ENCODE measurements at places on chromosomes 7 and 10.
A peak's percentile ranks its signal among the peaks of the same experiment; 100 is the strongest.

GRCh38 chr7:24668927-24669635 lies 88.2 kb downstream of the GSDME start:
- DNase-seq, result no peak

GRCh38 chr7:47465191-47465590 lies 116.7 kb downstream of the TNS3 start:
- no peak for DNase-seq

GRCh38 chr10:13741438-13741837 lies 154.7 kb downstream of the PRPF18 start:
- DNase-seq, result no peak

DNA sequence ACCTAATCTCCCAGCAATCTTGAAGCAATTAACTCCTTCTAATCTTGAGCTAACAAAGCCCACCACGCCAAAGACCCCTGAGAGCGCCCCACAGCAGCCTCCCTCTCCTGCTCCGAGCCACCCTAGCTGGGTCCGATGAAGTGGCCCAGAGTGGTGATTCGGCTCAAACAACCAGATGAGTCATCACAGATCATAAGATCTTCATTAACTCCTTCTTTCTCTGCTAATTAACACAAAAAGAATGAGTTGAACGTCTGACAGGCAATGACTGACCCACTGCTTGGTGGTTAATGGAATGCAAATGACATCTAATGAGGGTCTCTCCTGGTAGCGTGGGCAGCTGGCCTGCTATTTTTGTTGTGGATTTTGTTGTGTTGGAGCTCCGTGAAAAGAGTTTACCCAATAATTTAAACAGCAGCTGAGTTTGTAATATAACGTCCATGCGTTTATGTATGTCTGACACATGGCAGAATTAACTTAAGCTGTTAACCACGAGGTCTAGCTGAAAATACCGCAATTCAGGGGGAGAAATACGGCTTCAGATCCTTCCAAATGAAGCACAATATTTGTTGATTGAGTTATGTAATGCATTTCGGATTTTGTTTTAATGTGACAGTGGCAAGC lies 161.4 kb downstream of the RAB11FIP2 start:
- DNase-seq, result no peak

DNA sequence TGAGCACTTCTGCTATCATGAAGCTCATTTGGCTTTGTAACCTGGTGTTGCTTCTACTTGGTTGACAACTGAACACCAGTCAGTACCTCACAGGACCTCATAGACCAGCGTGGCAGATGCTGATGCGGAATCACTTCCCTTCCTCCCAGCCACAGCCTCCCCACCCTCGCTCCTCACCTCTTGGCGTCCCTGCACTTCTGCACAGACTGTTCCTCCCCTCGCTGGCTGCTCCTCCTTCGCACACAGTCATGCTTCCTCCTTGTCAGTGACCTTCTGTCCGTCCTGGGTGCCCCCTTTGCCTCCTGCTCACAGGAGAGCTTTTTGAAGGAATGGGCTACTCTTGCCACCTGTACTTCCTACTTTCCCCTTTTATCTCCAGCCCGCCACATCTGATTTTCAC lies 61.4 kb upstream of the CTBP2 start:
- no peak for DNase-seq

- DNase-seq, result no peak
These were observed 15.4 kb downstream of the ACSL5 start for GRCh38 chr10:112389271-112389822.

DNA sequence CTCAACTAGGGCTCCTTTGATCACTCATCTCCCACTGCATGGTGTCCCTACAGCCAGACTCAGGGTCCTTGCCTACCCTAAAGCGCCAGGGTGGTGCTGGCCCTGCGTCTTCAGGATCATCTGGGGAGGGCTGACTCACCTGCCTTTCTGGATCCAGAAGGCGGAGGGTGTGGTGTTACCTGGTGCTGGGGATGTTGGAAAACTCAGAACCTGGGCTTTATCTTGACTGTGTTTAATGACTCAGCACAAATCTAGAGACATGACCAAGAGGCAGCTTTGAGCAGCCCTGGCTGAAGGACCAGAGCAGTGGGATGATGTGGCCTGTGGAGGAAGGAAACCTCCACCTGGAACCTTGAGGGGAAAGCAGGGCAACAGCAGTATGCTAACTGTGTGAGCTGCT lies 96.5 kb downstream of the GRK5 start:
- no peak for DNase-seq

DNA sequence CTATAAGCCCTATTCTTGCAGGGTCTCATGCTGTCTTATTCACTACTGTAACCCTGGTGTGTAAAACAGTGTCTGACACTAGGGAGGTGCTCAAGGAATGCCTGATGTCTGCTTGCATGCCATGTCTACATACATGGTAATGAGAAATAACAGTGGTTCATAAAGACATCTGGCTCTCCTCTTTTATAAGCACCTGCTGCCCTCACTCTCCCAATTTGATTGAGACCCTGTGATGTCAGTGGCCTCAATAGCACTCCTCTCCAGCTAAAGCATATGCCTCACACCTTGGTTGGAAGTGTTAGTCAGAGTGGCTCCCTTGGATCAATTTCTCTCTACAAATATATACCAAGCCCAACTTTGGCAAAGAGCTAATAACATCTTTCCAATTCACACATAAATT lies 30.6 kb downstream of the ANK3 start:
- DNase-seq, result no peak

DNA sequence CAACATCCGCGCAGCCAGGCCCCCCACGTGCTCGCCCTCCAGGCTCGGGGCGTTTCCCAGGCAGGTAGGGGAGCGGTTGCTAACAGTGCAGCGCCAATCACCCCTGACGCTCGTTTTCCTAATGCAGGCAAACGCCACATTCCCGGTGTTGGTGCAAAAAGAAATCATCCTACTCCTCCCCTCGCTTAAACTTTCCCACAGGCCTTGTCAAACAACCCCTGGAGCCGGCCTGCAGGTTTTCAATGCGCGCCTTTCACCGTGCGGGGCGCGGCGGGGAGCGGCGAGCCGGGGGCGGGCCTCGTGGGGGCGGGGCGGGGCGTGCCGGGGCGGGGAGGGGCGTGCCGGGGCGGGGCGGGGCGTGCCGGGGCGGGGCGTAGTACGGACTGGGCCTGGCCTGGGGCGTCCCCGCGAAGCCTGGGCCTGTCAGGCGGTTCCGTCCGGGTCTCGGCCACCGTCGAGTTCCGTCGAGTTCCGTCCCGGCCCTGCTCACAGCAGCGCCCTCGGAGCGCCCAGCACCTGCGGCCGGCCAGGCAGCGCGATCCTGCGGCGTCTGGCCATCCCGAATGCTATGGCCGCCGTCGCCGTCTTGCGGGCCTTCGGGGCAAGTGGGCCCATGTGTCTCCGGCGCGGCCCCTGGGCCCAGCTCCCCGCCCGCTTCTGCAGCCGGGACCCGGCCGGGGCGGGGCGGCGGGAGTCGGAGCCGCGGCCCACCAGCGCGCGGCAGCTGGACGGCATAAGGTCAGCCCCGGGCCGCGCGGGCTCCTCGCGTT lies at the start of gene ECHDC3:
TSS of gene ECHDC3 (plus strand) at position 374 of the 770 bp plus-strand sequence. CDS start at position 569, 195 bp downstream.
- peak; percentile 15 for DNase-seq

- DNase-seq, result no peak
These were observed 999.7 kb downstream of the NRG3 start for GRCh38 chr10:82874671-82875070.

- no peak for DNase-seq
These were observed 39.2 kb upstream of the RPA3 start for GRCh38 chr7:7757576-7757975.

DNA sequence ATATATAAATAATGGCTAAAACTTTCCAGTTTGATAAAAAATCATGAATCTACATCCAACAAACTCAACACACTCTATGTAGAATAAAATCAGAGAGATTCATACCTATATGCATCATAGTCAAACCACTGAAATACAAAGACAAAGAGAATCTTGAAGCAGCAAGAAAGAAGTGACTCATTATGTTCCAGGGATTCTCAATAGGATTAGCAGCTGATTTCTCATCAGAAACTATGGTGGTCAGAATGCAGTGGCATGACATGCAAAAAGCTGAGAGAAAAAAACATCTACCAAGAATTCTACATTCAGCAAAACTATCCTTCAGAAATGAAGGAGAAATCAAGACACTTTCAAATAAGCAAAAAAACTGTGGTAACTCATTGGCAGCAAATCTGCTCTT lies 187.4 kb downstream of the RNLS start:
- DNase-seq, result no peak

DNA sequence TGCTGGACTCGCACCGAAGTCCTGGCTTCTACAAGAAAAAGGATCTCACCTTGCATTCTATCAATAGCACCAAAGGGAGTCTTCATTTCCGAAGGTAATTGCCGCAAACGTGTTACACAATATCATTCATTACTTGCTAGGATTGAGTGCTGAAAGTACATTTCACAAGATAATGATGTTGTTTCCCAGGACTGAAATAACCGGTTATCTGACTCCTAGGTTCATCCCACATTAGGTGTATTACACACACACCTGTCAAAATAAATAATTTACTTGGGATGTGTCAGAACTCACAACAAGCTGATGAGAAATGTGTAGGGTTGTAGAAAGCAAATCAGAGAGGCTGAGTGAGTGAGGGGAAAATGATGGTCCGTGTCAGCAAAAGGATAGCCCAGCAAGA lies 219.4 kb upstream of the RHOBTB1 start:
- DNase-seq, result no peak

DNA sequence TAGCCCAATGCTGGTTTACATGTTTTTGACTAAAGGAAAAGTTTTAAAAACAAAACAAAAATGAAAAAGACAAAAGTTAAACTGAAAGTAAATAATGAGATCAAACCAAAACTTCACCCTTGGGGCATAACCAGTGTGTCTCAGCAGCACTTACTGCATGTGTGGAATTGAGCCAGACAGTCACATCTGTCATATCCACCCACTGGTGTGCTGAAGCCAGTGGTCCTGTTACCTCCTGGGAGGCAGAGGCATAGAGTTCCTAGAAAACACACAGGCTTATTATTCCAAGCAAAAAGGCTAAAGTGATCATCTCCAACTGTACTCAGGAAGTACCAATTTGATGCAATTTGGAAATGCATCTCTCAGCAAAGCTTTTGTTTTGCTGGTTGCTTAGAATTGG lies 40.4 kb downstream of the ASAH2 start:
- no peak for DNase-seq

DNA sequence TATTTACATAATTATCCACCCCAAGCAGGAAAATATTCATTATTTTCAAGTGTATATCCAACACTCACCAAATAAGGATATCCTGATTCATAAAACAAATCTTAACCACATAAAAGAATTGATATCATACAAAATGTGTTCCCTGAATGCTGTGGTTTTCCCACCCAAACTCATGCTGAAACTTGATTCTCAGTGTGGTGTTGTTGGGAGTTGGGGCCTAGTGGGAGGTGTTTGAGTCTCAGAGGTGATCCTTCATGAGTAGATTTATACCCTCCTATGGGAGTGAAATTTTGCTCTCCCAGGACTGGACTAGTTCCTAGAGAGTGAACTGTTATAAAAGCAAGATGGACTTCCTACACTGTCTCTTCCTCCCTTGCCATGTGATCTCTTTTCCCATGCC lies 1028.3 kb downstream of the SORCS1 start:
- no peak for DNase-seq

GRCh38 chr7:91266689-91267090 lies 2.5 kb downstream of the FZD1 start:
- no peak for DNase-seq

DNA sequence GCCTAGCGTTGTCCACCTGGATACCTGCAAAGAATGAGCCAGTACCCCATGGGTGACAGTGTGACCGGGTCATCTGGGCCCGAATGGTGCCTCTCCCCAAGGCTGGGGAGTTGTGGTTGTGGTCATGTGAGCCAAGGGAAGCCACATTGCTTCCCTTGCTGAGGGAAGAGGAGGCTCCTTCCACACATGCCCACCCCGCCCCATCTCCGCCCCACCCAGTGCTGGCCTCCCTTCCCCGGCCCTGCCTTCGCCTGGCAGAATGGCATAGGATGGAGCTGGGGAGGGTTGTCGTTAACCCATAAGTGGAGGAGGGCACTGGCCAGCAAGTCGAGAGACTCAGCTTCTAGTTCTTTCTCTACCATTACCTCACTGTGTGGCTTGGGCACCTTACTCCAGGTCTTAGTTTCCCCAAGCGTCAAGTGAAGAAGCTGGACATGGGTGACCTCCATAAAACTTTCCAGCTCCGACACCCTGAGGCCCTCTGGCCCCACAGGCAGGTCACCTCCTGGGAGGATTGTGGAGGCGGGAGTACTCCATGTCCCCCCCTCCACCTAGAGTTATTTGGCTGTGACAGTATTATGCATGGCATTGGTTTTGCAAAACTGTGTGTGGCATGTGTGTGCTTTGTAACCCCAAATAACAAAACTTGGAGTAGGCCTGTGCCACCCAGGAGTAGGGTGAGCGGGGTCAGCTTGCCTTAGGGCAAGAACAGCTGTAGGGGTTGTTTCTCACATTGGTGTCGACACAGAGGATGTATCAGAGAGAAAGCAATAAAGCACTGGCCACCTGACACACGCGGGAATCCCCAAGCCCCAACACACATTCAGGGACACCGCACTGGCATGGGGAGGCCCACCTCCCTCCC lies 90.5 kb upstream of the MACROH2A2 start:
- DNase-seq, result no peak

Data from stimulated activated CD4-positive, alpha-beta T cell treated with anti-CD3 and anti-CD28 coated beads, Interleukin-1b, Interleukin-23, amount 100 ng/mL, for 24 hours (primary cell).